NCI-H748 treated with DMSO at 0.1 percent for 48 hours (cell line): ENCODE measurements at places on chromosomes 13 and 19.

DNA sequence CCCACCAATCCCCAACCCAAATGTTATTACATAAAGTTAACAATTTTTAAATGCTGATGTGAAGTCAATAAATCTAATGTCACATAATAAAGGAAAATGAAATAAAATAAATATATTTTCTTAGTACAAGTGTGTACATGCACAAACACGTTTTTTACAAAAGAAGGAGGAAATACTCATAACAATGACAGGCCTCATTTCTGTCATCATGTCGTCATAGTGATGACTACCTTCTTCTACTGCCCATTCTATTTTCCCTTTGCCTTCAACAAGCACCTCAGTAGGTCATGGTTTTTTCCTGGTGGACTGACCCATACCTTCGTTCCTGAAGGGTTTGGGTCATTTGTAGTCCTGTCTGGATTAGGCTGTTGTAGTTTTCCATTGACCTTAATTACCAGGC is 185.3 kb upstream of the IPO5 start:
- no peak for DNase-seq

DNA sequence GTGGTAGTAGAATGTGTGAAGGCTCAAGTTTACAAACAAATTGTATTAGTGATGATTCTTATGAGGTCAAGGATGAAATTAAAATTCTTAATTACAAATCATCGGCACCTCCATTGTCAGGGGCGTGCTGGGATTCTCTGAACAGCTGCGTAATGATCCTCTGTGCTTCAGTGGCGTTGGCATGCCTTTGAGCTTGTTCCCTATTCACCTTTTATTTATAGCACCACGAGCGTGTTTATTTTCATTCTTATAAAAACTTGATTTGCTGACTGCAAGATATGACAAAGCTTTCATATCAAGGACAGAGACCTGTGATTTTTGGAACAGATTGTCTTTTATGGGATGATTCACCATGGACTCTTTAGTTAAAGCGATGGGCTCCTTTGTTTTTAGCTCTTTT is 18.2 kb upstream of the UBL3 start:
- DNase-seq: no peak

DNA sequence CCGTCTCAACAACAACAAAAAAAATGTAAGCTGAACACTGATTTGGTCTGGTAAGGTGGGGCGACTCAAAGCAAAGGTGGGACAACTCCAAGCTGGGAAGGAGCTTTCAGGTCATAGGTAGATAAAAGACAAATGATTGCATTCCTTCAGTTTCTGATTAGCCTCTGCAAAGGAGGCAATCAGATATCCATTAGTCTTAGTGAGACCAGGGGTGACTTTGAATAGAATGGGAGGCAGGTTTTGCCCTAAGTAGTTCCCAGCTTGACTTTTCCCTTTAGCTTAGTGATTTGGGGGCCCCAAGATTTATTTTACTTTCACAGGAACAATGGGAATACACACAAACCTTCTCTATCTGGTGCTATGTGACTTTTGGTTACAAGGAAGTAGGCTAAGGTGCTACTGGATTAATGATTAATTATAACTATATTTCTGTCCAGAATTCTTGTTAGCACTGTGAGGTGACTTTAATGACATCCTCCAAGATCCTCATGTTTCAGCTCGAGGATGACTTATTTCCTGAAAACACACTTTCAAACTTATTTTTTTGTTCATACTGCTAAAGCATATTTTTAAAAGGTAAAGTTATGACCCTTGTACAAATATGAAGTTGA is 10.6 kb upstream of the MTRF1 start:
- no peak for DNase-seq

GRCh38 chr19:6452223-6452614 is 7.4 kb downstream of the SLC25A23 start:
- DNase-seq: no peak

DNA sequence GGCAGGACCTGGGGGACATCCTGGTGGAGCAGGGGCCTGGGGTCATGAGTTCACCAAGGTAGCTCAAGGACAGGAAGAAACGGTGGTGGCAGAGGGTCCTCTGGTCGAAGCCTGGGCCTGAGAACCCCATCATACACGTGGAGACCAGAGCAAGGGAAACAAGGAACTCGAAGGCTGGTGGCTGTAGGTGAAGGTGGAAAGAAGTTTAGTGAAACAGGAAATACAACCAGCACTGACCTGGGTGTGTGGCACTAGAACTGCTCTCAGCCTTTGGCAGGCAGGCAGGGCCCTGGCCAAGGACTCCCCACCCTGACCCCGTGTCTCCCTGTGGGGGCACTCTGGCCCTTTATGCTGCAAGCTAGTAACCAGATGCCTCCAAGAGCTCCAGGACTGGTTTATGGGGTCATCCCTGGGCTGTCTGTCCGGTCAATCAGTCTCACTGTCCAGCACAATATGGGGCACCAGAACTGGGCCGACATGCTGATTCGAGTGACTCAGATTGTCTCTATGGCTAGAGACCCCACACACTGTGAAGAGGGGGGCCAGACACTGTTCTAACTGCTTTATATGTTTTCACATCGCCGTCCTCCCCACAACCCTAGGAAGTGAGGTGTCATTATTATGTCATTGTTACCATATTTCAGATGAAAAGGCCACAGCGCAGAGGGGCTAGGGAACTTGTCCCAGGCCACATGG is 3.8 kb downstream of the COX6B2 start:
- DNase-seq: no peak

GRCh38 chr13:42574435-42575311 is 721 bp downstream of the TNFSF11 start:
- no peak for DNase-seq

- DNase-seq: no peak
Measured at GRCh38 chr19:16371540-16371986, 46.9 kb downstream of the KLF2 start.

DNA sequence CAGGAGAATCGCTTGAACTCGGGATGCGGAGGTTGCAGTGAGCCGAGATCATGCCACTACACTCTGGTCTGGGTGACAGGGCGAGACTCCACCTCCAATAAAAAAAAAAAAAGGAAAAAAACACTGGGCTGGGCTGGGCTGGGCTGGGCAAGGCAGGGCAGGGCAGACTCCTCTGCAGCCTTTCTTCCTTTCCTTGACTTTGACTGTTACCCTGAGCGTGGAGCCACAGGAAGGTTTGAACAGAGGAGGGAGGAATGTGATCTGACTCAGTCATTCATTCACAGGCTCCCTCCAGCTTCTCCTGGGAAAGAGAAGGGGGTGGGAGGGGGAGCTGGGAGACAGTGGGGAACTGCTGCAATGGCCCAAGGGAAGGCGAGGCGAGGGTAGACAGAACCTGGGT is 2.7 kb upstream of the ACTN4 start:
- DNase-seq: no peak
